SK-N-SH treated with all-trans-retinoic acid at 6 μM for 48 hours (cell line): ENCODE measurements at places on chromosomes 16 and 17.

GRCh38 chr16:28090646-28091377 is 27.3 kb upstream of the GSG1L start:
- peak; percentile 11; the same call in 1 of the 3 replicates for ATAC-seq

GRCh38 chr16:10269632-10270031 is 87.4 kb upstream of the GRIN2A start:
- ATAC-seq, result no peak

DNA sequence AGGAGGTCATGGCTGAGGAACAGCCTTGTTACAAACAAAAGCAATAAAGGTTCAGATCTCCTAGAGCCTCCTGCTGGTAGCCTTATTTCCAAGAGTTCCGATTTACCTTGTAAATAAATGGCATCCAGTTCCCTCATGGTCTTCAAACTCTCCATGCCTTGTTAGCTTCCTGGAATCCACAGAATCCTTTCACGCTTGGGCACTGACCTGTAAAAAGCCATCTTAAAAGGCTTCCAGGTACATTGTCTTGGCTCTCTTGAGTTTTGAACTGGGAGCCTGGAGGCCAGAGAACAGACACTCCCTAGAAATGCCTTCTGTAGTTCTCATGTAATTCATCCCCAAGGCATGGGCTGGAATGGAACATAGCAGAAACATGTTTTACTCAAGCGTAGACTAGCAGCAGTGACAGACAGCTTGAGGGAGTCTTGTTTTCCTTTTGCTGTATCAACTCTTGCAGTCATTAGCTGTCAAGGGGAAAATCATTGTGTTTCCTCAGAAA is 207.9 kb downstream of the SNX29 start:
- ATAC-seq, result no peak

DNA sequence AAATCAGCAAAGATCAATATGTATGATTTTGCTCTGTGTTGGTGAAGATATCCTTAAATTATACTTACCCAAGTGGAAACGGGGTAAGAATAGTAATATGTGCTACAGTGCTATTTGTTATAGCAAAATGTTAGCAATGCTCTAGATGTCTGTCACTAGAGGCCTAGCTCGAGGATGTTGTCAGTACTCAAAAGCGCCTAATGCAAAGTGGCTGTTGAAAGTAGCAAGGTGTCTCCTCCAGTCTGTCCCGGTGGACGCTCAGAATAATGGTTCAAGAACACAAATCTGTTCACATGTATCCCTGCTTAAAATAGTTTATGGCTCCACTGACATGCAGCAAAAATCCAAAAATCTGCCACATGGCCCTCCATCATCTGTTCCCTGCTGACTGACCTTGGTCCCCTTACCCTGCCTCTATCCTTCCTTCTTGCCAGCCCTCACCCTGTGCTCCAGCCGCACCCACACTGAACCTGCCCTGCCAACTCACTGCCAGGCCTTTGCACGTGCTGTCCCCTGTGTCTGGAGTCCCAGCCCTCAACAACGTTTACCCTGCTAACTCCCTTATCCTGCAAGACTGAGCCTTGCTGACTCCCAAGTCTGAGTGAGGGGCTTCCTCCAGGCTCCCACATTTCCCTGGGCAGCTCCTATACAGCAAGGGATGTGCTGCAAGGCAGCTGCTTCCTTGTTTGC is 9.6 kb upstream of the RNF112 start:
- ATAC-seq, result peak; percentile 52

DNA sequence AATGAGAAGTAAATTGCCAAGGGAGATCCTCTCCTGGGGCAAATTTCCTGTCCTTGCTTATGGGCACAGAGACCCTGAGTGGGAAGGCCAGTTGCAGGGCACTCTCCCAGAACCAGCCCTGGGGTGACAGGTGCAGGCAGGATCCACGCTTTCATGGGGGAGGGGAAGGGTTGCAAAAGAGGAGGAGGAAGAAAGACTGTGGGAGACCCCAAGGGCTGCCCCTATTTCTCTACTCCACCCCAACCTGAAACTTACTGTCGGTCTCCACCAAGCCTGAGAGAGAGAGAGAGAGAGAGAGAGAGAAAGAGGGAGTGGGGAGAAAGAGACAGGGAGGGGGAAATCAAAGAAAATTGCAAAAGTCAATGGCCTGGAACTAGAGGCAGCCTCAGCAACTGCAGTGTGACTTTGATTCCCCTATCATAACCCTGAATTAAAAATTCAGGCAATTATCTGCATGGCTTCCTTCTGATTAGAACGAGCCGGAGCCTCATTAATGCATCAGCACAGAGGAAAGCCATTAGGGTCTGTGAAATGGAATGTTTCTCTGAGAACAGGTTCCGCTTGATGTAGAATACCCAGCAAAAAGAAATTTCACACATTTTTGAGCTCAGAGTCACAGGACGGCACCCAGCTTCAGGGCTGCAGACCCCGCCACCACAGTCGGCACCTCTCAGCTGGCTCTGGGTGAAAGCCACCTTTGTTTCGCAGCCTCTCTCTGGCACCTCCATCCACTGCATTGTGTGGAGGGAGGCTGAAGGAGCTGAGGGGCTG is 45.1 kb upstream of the HNF1B start:
- ATAC-seq, result no peak

DNA sequence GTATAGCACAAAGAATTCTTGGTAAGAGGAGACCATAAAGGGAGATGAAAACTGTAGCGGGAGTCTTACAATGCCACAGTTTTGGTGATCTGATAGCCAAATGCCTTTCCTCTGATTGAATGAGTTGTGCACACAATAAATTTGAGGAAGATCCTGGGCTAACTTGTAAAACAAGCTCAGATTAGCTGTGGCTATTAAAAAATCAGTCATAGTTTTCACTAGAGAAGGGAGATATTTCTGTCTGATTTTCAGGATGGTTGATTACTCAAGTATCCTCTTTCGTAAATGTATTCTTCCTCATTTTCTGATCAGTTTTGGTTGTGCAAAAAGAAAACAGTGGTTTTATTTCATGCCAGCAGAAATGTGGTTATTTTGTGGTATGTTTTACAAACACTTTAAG is 9.1 kb upstream of the METTL9 start:
- ATAC-seq, result peak; percentile 62

GRCh38 chr16:77788181-77789084 is at the start of gene VAT1L:
Gene VAT1L, plus strand, starts transcription at chr16:77788564. Its CDS starts 119 bp downstream, at chr16:77788683.
- peak; percentile 96 for ATAC-seq
